ENCODE measurements at places on chromosomes 7 and 10. TPM values are rescaled to one million over a fixed set of nuclear protein-coding genes. Genes with fewer than 3 reads are reported as not detected.

Gene ZNF746
- 16.1 TPM for total RNA-seq

Gene FAM149B1
- total RNA-seq = 17.6 TPM

Gene PITX3
- total RNA-seq = not detected

Gene ZNF365
- total RNA-seq = 1.3 TPM

Gene PRPS1L1
- not detected for total RNA-seq

Gene MOGAT3
- not detected for total RNA-seq

- no peak for DNase-seq
These were observed 6.2 kb downstream of the RARRES2 start for GRCh38 chr7:150335108-150335773.

DNA sequence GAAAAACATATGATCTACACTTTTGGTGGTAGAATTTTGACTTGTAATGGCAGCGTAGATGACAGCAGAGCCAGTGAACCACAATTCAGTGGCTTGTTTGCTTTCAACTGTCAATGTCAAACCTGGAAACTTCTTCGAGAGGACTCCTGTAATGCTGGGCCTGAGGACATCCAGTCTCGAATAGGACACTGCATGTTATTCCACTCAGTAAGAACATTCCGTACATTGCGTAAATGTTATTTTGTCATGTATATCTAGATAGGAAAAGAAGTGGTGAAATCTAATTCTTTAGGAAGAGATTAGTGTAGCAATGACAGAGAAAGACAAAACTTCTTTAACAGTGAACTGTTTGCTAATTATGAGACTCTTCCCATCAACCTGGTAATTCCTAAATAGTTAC lies 112.9 kb downstream of the PODXL start:
- no peak for DNase-seq

DNA sequence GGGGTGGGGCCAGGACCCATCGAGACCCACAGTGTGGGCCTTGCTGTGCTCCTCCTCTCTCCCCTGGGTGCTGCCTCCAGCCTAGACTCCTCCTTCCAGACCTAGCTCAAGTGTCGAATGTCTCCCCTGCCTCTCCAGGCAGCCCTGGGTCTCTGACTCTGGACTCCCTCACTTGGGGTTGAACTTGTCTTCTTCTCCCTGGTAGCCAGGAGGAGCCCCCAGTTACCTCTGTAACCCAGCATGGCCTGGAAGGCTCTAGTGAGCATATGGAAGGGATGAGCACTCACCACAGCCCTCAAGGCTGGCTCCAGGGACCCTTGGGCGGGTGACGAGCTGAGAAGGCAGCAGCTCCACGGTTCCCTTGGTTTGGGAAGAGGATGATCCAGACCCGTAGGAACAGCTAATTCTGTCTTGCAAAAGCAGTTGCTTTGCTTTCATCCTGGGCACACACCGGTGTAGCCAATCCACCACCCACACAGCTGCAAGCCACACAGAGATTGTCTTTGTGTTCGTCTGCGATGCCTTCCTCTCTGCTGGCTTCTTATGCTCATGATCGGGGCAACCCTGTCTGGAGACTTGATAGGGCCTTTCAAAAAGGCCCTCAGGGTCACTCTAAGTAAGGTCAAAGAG lies 52.3 kb upstream of the ANTXRL start:
- no peak for DNase-seq

GRCh38 chr10:16816171-16816570 lies 1.1 kb downstream of the RSU1 start:
- peak; percentile 13 for DNase-seq

- DNase-seq = peak; percentile 87
These were observed 262.2 kb downstream of the BAMBI start for GRCh38 chr10:28939281-28940157.

Data from bronchial epithelial cell (primary cell).